ENCODE measurements at places on chromosomes 7 and 10. TPM values are rescaled to one million over a fixed set of nuclear protein-coding genes. Genes with fewer than 3 reads are reported as not detected.
A peak's percentile ranks its signal among the peaks of the same experiment; 100 is the strongest.

DNA sequence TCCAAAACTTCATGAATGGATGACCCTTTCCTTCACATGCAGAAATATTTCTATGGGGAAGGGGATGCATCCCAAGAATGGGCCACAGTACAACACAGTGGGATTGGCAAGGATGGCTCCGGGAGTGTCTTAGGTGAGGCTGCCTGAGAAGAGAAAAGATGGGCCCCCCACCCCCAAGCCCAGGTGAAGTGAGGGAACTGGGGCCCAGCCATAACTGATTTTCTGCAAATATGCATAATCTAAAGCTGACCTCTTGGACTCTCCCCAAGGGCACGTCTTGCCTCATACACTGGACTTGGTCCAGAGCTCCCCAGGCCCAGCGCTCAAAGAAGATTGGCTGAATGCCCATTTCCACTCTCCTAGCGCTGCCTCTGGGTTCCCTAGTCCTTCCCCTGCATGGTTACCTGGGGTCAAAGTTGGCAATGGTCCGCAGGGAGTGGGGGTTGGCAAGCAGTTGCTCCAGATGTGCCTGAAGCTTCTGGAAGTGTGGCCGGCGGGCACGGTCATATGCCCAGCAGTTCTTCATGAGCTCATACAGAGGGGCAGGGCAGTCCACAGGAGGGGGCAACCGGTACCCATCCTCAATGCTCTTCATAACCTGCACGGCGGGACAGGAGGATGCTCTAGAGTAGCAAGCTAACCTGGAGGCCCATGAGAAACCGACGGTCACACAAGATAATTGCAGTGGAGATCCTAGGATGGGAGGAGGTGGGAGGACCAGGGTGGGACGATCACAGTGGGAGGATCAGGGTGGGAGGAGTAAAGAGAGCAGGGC lies 12.3 kb downstream of the ZYX start:
- H3K4me3 ChIP-seq = no peak overlapping the region
- DNase-seq = no peak
- peaks cover 41% of the 10 kb centered on the region for H3K36me3 ChIP-seq
- H3K27ac ChIP-seq = no peak overlapping the region
- H3K27me3 ChIP-seq = no peaks in the 10 kb centered on the region

- no peaks in the 10 kb centered on the region for H3K27me3 ChIP-seq
- no peak for DNase-seq
- no peak overlapping the region for H3K27ac ChIP-seq
Observed at GRCh38 chr7:36613031-36613614, 111.2 kb downstream of the AOAH start.

Gene GRID2IP
- total RNA-seq = 1.5 TPM

Gene PTF1A
- not detected for total RNA-seq

Gene ADCYAP1R1
- total RNA-seq = 10.6 TPM

- no peak overlapping the region for H3K4me3 ChIP-seq
- no peak for DNase-seq
- no peaks in the 10 kb centered on the region for H3K27me3 ChIP-seq
Observed at GRCh38 chr10:117499248-117500105, 43.1 kb upstream of the EMX2 start.

DNA sequence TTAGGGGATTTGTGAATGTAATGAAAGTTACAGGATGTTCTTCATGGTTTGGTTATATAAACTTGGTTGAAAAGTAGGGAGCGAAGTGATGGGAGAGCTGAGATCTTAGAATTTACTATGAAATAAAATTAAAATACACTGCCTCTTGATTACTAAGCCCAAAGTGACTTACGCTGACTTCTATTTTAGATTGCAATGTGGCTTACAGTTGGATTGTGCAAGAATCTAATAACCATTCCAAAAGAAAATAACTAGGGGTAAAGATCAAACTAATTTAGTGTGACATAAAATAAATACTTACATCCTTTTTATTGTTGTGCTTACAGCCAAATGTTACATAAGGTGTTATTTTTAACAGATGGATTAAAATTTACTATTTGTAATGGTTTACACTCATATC lies 15.3 kb downstream of the WNT16 start:
- no peak overlapping the region for H3K4me3 ChIP-seq
- no peaks in the 10 kb centered on the region for H3K4me1 ChIP-seq
- no peak overlapping the region for H3K27ac ChIP-seq
- no peak for DNase-seq
- H3K27me3 ChIP-seq = no peaks in the 10 kb centered on the region

DNA sequence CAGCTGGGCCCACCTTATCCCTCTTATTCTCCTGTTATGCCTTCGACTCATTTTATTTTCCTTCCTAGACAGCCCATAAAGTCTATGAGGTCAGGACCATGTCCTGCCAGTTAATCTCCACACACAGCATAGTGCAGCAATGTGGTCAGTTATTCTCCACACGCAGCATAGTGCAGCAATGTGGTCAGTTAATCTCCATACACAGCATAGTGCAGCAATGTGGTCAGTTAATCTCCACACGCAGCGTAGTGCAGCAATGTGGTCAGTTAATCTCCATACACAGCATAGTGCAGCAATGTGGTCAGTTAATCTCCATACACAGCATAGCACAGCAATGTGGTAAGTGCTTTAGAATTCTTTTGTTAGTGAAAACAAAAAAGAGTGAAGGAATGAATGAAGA lies 77.8 kb downstream of the TEX36 start:
- H3K4me3 ChIP-seq = no peak overlapping the region
- DNase-seq = no peak
- no peaks in the 10 kb centered on the region for H3K36me3 ChIP-seq
- no peak overlapping the region for H3K27ac ChIP-seq
- H3K27me3 ChIP-seq = no peaks in the 10 kb centered on the region

GRCh38 chr7:116970238-116970910 lies 17.1 kb downstream of the ST7 start:
- no peaks in the 10 kb centered on the region for H3K27me3 ChIP-seq
- 0 out of 2 replicates have a peak overlapping the region, but pooled peaks have one; percentile 79 for H3K27ac ChIP-seq
- H3K36me3 ChIP-seq = no peaks in the 10 kb centered on the region
- H3K4me1 ChIP-seq = peaks cover 35% of the 10 kb centered on the region

DNA sequence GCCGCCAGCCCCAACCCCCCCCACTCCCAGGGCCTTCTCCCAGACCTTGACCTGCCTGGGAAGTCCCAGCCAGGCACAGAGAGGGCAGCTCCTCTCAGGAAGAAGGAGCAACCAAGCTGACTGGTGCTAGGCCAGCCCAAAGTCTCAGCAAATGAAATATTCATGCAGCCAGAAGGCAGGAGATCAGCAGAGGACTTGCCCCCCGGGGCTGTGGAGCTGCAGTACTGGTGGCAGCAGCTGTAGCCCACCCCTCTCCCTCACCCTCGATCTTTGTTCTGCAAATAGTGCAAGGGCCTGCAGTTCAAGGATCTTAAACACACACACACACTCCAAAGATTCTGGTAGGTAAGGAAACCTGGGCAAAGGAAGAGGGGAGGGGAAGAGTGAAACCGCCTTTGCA lies 3.5 kb upstream of the SRRM3 start:
- no peak overlapping the region for H3K4me3 ChIP-seq
- no peaks in the 10 kb centered on the region for H3K27me3 ChIP-seq
- H3K36me3 ChIP-seq = no peaks in the 10 kb centered on the region
- H3K4me1 ChIP-seq = peaks cover 28% of the 10 kb centered on the region

Gene ABCA13
- total RNA-seq = 0.16 TPM

GRCh38 chr7:155593461-155594162 lies 47.3 kb upstream of the CNPY1 start:
- 0 out of 2 replicates have a peak, but pooled peaks cover 9% of the 10 kb centered on the region for H3K4me1 ChIP-seq
- no peak for DNase-seq
- no peak overlapping the region for H3K4me3 ChIP-seq
- no peaks in the 10 kb centered on the region for H3K36me3 ChIP-seq
- no peak overlapping the region for H3K27ac ChIP-seq
- no peaks in the 10 kb centered on the region for H3K27me3 ChIP-seq

DNA sequence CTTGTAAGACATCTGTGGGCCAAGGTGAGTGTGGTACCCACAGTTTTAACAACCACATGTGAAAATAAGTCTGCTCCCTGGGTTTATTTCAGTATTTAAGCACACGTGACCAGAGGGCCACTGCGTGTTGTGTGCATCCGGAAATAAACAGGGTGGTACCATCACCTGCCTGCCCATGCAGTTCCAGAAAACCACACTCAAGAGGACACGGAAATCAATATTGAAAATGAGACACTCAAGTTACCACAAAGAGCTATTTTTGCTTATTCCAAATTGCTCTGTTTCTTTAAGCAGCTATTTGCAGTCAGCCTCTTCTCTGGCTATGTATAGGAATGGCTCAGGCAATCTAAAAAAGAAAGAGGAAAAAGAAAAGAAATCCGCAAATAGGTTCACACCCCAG lies 71.8 kb upstream of the LOXL4 start:
- H3K4me1 ChIP-seq = no peaks in the 10 kb centered on the region
- no peaks in the 10 kb centered on the region for H3K27me3 ChIP-seq
- H3K27ac ChIP-seq = no peak overlapping the region
- no peak overlapping the region for H3K4me3 ChIP-seq
- no peak for DNase-seq

Gene ANXA8L1
- total RNA-seq = not detected

GRCh38 chr7:112566442-112567324 lies 85.9 kb downstream of the LSMEM1 start:
- no peak overlapping the region for H3K27ac ChIP-seq
- DNase-seq = no peak
- H3K27me3 ChIP-seq = no peaks in the 10 kb centered on the region
- no peaks in the 10 kb centered on the region for H3K36me3 ChIP-seq

DNA sequence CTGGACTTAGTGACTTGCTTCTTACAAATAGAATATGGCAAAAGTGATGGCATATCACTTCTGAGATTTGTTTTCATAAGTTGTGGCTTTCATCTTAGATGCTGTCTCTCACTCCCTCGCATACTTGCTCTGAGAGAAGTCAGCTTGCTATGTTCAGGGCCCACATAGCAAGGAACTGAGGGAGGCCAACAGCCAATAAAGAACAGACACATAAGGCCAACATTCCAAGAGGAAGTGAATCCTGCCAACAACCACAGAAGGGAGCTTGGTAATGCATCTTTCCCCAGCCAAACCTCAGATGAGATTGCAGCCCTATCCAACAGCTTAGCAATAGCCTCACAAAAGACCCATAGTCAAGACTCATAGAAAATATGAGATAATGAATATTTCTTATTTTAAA lies 39.2 kb upstream of the DMTF1 start:
- H3K27ac ChIP-seq = no peak overlapping the region
- no peak for DNase-seq
- H3K27me3 ChIP-seq = no peaks in the 10 kb centered on the region
- H3K4me1 ChIP-seq = no peaks in the 10 kb centered on the region
- H3K36me3 ChIP-seq = peaks cover 8% of the 10 kb centered on the region

Gene GIMAP8
- not detected for total RNA-seq

Gene CARD11
- 29.0 TPM for total RNA-seq

Gene CABCOCO1
- not detected for total RNA-seq

DNA sequence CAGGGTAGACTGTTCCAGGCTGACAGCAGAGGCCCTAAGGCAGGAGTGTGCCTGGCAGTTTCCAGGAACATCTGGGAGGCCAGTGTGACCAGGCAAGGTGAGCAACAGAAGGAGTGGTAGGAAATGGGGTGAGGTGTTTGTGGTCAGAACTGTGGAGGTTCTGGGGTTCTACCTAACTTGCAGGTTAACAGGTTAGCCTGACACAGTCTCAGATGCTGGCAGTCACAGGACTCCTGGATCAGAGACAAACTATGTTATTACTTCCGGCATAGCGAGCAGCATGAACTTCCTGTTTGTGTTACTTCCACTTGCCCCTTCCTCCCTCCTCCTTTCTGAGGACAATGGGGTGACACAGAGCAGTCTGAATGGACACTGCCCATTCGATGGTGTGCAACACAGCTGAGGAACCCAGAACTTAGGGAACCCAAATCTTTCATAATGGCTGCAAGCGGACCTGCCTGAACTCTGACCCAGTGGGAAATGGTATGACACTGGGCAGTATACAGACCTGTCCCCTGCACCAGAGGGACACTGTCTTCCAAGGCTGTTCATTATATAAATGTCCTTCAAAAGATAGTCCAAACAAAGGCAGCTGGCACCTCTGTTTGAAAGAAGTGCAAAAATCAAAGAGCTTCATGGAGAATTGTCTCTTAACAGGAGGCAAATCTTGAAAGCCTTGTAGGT lies 3.9 kb upstream of the SAR1A start:
- H3K4me1 ChIP-seq = peaks cover 2% of the 10 kb centered on the region
- DNase-seq = no peak
- no peaks in the 10 kb centered on the region for H3K27me3 ChIP-seq
- H3K36me3 ChIP-seq = no peaks in the 10 kb centered on the region
- no peak overlapping the region for H3K4me3 ChIP-seq

- peaks cover 6% of the 10 kb centered on the region for H3K4me1 ChIP-seq
- no peak overlapping the region for H3K4me3 ChIP-seq
- H3K27me3 ChIP-seq = no peaks in the 10 kb centered on the region
- no peaks in the 10 kb centered on the region for H3K36me3 ChIP-seq
- peak; percentile 6 for DNase-seq
Observed at GRCh38 chr7:20624666-20625385, 9.4 kb downstream of the ABCB5 start.

DNA sequence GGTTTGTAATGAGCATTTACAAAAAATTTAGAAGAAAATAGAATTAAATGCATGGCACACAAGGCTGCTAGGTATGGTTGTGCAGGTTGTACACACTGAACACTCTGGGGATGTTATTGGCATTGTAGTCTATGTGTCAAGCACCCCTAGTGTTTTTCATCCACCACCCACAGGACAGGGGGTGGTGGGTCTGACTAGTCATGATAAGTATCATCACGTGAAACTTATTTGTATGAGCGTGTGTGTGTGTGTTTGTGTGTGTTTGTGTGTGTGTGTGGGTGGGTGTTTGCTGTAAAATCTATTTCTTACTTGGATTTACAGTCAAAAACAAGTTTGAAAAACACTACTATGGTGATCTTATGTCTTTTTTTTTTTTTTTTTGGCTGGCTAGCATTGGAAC lies 66.5 kb downstream of the MAP3K8 start:
- H3K4me3 ChIP-seq = no peak overlapping the region
- no peaks in the 10 kb centered on the region for H3K27me3 ChIP-seq
- no peak for DNase-seq
- peaks cover 10% of the 10 kb centered on the region for H3K4me1 ChIP-seq
- no peaks in the 10 kb centered on the region for H3K36me3 ChIP-seq
- H3K27ac ChIP-seq = no peak overlapping the region

DNA sequence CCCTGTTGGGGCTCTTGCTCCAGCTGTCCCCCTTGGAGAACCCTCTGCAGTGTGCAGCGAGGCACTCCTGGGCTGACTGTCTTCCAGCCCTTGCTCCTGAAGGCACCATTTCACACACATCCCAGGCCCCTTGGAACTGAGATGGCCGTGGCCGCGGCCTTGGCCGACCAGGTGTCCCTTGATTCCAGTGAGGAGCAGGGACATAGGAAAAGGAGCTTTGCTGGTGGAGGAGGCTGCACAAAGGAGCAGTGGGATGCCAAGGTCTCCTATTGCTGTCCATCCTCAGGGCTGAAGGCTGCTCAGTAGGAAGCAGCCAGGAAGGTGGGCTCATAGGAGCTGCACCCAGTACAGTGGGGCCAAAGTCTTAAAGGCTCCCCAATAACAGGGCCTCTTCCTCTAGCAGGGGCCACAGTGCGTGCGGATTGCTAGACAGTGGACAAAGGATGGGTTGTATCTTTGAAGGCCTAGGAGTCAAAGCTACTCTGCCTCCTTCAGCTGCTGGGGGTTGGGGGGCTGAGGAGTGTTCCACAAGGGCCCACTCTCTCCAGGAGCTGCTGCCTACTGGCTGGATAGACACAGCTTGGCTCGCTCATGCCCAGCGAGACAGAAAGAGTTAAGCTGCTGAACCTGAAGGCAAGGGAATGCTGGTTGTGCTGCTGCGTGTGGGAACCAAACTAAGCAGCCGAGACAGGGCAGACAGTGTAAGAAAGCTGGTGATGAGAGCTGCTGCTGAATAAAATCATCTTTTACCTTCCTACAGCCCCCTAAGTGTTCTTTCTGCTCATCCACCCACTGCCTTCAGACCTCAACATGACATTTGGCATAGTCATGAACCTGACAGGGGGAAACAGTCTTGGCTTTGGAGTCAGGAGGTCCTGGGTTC lies 891.9 kb upstream of the ZNF722 start:
- no peaks in the 10 kb centered on the region for H3K4me1 ChIP-seq
- H3K4me3 ChIP-seq = no peak overlapping the region
- DNase-seq = no peak
- no peak overlapping the region for H3K27ac ChIP-seq
- H3K27me3 ChIP-seq = no peaks in the 10 kb centered on the region

Gene PIP
- not detected for total RNA-seq

All from GM23338 (cell line).